Stimulated activated CD4-positive, alpha-beta T cell treated with anti-CD3 and anti-CD28 coated beads, Interleukin-4, amount 100 ng/mL, for 24 hours (primary cell): ENCODE measurements at places on chromosomes 6 and 20.

DNA sequence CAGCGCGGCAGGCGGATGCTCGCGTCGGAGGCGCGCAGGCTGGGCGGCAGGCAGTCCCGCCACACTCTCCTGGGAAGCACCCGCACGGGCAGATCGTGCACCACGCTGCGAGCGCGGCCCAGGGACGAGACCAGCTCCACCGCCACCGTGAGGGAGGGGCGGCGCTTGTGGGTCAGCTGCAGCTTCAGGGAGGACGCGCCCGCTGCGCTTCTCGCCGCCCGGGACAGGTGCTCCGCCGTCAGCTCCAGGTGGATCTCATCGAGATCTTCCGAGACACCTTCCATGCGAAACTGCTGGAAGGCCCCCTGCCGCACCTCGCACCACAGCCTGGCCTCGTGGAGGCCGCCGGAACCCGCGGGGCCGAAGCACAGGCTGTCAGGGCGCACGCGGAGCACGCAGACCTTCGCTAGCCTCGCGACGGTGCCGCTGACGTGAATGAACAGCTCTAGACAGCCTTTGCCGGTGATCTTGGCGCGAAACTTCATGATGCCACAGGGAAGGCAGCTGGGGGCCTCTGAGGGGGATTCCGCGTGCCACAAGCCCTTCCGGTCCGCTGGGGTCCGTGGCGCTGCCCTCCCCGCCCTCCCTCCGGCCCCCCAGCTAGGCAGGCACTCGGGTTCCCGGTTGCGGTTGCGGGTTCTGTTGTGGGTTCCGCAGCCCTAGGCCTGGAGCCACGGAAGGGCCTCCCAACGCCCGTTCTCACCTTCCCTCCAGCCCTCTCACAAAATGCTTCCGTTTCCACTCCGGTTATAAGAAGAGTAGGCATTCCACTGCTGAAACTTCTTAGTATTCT, at the start of gene HUS1B:
HUS1B (minus strand) TSS at position 641 of the 793 bp plus-strand sequence; CDS start at position 485, 156 bp downstream.
- DNase-seq = no peak

DNA sequence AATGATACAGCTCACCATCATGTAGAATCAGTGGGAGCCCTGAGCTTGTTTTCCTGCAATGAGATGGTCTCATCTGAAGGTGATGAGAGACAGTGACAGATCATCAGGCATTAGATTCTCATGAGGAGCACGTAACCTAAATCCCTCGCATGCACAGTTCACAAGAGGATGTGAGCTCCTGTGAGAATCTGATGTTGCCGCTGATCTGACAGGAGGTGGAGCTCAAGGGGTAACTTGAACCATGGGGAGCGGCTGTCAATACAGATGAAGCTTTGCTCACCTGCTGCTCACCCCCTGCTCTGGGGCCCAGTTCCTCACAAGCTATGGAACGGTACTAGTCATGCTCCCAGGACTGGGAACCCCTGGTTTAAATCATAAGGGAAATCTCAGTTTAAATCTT, 89.2 kb downstream of the THBS2 start:
- no peak for DNase-seq

DNA sequence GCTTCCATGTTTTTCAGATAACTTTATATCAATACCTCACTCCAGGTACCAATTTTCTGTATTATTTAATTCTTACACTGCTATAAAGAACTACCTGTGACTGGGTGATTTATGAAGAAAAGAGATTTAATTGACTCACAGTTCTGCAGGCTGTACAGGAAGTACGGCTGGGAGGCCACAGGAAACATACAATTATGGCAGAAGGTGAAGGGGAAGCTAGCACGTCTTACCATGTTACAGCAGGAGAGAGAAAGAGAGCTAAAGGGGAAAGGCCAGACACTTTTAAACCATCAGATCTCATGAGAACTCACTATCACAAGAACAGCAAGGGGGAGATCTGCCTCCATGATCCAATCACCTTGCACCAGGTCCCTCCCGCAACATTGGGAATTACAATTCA, 119.1 kb upstream of the BMP5 start:
- DNase-seq = no peak

DNA sequence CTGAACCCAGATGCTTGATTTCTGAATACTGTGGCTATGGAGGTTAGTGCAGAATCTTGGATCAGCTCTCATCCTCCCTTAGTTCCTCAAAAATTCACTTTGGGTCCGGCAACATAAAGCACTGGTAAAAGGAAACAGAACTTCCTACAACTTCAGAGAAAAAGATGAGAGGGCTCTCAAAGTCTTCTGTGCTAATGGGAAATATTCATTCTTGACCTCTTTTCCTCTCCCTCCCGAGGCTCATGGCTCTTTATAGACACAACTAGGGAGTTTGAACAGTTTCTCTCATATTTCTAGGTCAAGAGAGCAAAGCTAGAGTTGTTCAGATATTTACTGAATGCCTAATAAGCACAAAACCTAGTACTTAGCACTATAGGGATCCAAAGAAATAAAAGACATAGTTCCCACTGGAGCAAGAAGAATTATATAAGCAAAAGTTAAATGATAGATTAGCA, 124.1 kb upstream of the TCF21 start:
- DNase-seq = no peak

- DNase-seq = no peak
These were observed 18.0 kb upstream of the GGTLC1 start for GRCh38 chr20:24006626-24007025.

- no peak for DNase-seq
These were observed 160.3 kb upstream of the CDYL start for GRCh38 chr6:4615891-4616290.
